ENCODE measurements at places on chromosomes 2 and 18.

DNA sequence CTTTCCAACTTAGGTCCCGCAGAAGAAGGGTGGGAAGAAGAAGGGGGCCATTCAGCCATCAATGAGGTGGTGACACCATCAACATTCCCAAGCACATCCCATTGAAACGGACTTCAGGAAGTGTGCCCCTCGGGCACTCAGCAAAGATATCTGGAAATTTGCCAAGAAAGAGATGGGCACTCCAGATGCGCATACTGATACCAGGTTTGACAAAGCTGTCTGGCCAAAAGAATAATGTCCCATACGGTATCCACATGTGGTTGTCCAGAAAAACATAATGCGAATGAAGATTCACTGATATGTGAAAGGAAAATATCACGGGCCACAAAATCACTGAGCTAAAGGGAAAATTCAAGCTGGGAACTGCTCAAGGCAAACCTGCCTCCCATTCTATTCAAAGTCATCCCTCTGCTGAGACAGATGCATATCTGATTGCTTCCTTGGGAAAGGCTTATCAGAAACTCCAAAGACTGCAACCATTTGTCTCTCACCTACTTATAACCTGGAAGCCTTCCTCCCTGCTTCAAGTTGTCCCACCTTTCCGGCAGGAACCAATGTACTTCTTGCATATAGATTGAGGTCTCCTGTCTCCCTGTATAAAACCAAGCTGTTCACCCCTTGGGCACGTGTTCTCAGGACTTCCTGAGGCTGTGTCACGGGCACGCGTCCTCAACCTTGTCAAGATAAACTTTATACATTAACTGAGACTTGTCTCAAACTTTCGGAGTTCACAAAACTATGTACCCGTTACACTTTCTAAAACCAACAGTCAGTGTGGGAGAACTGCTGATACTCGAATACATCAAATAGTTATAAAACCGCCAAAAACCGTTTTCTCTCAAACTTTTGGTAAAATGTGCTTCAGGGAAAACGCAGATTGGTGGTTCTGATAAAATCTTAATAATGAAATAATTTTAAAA lies 1.3 kb upstream of the PDK1 start:
- DNase-seq, result no peak

- DNase-seq, result no peak
Measured at GRCh38 chr2:37985333-37985732, 60.2 kb downstream of the RMDN2 start.

- no peak for DNase-seq
Measured at GRCh38 chr18:78960709-78961108, 18.9 kb upstream of the SALL3 start.

- DNase-seq, result no peak
Measured at GRCh38 chr2:172425336-172425735, 2.0 kb upstream of the ITGA6 start.

DNA sequence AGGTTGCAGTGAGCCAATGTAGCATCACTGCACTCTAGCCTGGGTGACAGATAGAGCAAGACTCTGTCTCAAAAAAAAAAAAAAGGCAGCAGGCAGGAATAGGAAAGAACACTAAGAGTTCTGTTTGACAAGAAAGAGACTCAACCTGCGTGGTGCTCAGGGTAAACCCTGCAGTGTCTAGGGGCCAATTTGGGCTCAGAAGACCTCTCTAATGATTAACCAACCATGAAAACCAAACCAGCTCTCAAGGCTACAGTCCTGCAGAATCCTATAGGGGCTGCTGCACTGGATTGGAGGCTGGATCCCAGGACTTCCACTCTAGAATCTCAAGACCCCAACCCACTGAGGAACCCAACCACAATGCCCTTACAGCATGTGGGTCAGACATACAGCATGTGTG lies 2.4 kb downstream of the TRABD2A start:
- DNase-seq, result no peak

GRCh38 chr2:64283006-64283570 lies 138.9 kb upstream of the PELI1 start:
- DNase-seq, result no peak

GRCh38 chr18:63105636-63106316 lies 213.8 kb downstream of the BCL2 start:
- no peak for DNase-seq

DNA sequence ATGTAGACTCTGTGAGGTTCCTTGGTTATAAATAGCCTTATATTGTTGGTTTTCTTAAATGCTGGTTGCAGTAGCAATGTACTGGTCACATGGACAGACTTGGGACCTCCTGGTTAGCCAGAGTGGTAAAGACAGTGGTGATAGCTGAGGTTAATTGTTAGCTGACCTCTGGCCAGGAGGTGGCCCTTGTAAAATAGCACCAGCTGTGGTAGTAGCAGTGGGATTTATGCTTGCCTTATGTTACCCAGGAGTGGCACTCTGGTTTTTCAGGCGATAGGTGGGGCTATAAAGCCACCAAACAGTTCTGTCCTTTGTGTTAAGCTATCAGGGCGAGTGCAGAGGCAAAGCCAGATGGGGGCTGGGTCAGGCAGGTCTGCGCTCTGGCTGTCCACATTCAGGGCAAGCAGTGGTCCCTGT lies 94.8 kb upstream of the SRD5A2 start:
- DNase-seq, result no peak

GRCh38 chr18:49185623-49186022 lies 234.9 kb upstream of the SMAD7 start:
- DNase-seq, result no peak

DNA sequence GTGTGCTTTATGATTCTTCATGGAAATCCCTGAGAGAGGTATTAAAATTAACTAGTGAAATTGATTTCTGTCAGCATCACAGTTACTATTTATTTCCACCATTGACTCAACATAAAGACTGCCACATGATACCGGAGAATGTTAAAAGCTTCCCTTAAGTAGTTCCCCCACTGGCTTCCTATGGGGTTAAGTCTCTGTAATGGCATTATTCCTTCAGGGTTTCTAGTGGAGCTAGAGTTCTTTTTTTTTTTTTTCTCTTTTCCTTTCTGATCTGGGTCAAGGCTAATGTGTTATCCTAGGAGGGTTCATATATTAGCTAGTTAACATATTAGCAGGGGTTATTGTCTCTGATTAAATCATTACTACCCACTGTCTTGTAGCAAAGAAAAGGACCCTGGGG lies 1919.1 kb upstream of the PIK3C3 start:
- no peak for DNase-seq

DNA sequence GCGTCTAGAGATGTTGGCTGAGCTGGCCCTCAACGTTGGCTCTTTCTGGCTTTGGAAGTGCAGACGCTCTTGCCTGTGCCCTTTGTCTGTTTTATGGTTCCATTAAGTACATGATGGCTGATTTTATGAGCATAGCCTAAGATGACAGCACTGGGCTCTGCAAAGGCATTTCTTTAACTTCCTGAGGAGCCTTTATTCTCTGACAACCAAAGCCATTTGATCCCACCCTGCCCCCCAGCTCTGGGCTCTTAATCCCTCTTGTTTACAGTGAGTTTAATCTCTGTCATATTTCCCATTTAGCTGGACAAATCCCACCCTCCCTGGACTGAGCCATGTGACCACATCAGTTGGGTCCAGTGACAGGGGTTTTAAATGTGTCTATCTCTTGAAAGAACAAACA lies 195.9 kb downstream of the ACKR3 start:
- DNase-seq, result no peak

DNA sequence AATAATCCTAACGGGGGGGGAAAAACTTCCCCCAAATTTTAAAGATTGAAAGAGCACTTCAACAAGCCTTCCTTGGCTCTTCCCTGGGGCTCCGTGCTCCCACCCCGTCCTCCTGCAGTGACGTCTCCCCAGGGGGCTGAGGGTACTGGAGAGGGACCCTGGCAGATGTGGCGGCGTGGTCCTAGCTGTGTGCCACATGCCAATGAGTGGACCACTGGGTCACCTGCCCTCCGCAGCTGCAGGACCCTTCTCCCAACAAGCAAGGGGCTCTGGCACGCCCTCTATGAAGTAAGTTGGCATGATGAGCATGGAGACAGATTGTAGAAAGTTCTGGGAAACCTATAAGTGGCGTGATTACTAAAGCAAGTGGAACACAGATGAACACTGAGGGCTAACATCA lies 46.7 kb downstream of the PXDN start:
- DNase-seq, result no peak

DNA sequence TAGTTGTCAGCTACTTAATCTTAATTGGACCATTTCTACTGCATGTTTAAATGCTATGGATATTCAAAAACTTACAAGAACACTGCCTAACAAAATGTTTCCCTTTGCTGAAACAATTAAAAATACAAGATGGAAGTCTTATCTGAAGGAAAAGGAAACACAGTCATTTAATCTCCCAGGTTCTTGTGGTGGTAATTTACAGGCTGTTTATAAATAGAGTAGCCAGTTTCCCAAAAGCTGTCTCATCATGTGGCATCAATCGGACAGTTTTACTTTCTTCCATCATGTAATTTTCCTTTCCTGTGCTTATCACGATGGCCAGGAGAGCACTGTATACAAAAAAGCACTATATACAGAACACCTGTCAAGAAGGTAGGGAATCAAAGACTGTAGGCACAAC lies 368.1 kb downstream of the ZEB2 start:
- DNase-seq, result no peak

DNA sequence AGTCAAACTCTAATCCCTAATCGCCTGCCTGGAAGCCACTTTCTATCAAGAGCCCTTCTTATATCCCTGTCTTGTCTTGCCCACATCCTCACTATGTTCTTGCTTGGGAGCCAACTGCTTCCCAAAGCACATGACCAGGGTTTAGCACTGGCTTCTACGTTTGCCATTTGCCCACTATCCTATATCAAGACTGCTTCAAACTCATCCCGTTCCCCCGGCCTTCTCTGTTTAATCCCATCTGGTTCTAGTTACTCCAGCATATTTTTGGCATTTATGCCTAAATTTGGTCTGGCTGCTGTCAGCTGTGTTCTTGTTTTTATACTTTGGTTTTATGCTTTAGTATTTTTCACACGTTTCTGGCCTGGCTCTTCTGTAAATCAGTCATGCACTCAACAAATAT lies 40.2 kb downstream of the POLR1A start:
- DNase-seq, result no peak

DNA sequence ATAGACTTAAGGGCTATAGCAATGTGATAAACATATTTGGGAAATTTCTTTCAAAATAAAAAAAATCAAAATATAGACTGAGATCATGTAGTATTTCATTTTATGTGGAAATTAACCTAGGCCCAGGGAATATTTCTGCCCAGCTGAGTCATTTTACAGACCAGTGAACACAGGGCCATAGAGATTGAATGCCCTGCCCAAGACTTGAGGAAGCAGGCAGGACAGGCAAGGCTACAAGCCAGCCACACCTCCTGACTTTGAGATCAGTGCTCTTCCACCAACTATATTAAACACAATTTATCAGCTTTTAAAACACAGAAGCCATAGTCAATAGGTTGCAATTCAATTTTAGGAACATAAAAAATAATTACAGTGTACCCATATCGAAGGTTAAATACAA lies 12.9 kb downstream of the CCDC148 start:
- DNase-seq, result no peak

DNA sequence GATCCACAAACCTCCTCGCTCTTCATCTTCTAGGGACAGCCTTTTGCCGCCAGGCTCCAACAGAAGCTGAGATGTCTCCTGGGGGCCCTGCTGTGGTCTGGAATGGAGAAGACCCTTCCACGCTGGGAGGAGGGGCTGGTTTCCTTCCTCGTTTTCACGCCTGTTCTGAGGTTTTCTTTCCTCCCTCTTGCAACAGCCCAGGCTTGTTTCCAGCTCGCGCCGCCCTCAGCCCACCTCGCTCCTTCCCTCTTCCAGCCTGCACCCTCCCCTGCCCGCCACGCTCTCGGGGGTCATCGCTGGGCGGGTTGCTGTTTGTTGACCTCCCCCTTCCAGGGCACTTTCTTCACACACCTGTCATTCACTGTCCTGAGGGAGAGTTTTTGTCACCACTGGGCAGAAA lies 55.4 kb downstream of the VAPA start:
- no peak for DNase-seq

DNA sequence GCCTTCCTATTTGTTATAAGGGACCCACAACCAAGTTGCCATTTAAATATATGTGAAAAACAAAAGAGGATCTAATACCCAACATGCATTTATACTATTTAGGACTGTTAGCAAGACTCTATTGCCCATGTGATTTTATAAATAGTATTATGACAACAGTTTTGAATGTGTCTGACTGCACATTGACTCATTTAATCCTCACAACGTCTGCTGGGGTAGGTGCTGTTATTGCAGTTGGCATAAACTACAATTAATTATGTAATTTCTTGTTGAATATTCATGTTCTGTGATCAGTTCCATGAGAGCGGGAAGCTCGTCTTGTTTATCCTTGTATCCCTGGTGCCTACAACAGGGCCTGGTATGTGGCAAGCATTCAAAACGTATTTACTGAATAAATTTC lies 53.7 kb downstream of the SH2D6 start:
- no peak for DNase-seq

DNA sequence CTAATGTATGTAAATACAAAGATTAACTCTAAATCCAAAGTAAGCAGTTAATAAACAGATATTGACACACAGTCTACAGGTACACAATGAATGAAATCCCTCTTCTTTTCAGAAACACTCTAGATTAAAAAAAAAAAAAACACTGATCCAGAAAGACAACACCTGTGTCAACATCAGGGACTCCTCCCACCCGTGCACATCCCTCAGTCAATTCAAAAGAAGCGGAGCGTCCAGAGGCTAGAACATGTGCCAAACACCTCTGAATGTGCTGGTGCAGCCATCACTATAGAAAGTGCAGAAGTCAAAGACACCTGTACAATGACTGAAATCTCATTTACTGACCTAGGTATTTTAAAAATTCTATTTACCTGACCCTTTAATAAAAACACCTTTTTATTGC lies 622.6 kb upstream of the ID2 start:
- DNase-seq, result no peak

GRCh38 chr2:112026509-112026908 lies 28.6 kb upstream of the TMEM87B start:
- DNase-seq, result no peak

- DNase-seq, result no peak
Measured at GRCh38 chr2:179273461-179273962, 8.9 kb upstream of the SESTD1 start.

GRCh38 chr2:68936427-68936826 lies 16.3 kb downstream of the GKN2 start:
- DNase-seq, result no peak

DNA sequence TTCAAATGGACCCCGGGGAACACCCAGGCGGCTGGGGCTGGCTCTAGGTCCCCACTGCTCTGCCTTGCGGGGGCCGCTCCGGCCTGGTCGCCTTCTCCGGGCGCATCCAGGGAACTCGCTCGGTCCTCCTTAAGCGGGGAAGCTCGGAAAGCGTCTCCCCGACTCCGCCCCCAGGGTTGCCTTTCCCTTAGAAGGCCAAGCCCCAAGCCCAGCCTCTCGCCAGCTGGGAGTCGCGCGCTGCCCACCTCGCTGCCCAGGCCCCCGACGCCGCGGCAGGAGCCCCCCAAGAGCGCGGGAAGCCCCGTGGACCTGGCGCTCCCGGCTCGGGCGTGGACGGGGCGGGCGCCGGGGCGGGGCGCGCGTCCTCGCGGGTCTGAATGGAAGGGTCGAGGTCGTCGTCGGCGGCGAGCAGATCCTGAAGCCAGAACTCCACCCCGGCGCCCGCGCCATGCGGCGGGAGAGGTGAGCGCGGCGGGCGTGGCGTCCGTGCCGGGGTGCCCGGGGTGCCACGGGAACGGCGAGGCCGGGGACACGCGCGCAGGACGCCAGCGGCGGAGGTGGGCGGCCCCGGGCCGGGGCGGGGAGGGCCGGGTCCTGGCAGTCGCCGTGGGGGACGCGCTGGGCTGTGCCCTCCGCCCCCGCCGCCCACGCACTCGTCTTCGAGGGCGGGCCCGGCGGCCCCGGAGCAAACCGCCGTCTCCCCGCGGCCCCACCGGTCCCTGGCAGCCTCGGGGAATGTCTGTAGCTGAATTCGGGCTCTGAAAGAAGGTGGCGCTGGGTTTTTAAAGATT lies at the start of gene BOK:
BOK (plus strand) TSS at position 214 of the 791 bp plus-strand sequence. CDS start 739 bp downstream, outside the sequence.
- DNase-seq, result no peak
